ENCODE measurements at places on chromosomes 1 and 21. TPM values are rescaled to one million over a fixed set of nuclear protein-coding genes. Genes with fewer than 3 reads are reported as not detected.

DNA sequence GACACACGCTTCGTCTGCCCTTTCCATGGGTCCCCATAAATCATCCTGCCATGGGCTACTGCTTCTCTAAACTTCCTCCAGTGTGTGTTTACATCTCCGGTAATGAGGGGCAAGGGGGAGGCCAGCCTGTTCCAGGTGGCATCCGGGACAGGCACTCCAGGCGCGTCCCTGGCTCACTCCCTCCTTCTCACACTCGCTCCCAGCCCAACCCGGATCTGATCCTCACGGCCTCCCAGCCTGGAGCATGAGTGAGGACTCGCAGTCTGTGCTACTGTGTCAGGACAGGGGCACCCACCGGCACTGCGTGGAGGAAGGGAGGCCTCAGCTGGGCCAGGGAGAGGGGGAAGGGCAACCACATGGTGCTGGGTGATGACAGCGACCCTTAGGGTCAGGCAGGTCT lies 225.4 kb downstream of the TRABD2B start:
- no peak for DNase-seq

DNA sequence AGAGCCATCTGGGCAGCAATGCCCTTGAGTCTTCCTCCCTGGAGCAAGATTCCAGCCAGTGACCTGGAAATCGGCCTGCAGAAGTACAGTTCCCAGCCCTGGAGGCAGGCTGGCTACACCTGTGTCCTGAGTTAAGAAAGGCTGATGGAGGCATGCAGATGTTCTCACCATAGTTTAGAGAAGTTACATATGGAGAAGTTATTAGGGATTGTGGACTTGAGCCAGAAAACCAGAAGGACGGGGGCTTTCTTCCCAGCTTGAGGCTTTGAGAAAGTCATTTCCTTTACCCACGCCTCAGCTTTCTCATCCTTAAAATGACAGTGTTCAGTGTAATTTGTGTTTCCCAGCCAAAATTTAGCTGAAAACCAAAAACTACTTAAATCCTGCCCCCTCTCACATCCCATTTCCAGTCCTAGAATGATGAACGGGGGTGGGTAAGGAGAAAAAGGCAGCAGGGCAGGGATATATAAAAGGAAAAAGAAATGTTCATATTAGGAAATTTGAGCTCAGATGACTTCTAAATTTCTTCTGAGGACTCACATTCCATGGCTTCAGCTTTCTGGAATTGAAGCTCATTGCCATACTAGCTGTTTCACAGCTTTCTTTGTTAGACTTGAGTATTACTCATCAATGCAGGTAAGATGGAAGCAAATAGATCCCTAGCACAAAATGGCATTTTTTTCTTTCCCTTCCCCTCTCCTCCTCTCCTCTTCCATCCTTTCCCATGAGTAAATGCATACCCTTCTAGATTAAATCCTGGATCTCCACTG lies 14.4 kb upstream of the C8B start:
- no peak for DNase-seq

- no peak for DNase-seq
These were observed 24.3 kb upstream of the TMEM39B start for GRCh38 chr1:32048440-32048839.

The KPRP gene
- not detected for total RNA-seq

- DNase-seq, result peak; percentile 58
These were observed 49.5 kb downstream of the LUZP1 start for GRCh38 chr1:23118957-23119792.

DNA sequence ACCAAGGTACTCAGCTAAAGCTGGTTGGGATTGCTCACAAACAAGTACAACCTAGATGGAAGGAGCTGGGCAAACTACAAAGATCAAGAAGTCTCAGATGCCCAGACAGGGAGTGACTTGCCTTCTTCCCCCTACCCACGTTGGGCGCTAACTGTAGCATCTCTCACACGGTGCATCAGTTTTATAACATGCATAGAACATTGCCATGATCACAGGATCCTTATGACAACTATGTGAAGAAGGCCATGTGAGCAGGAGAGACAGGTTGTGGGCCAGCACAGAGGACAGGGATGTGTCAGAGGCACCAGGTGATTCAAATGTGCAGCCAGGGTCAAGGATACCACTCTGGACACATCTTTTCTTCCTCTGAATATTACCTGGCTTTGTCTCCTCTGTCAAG lies 28.3 kb upstream of the CYP4B1 start:
- DNase-seq, result no peak

The UMODL1 gene
- not detected for total RNA-seq

GRCh38 chr21:36229181-36229580 lies 72.6 kb downstream of the DOP1B start:
- no peak for DNase-seq

GRCh38 chr21:27480841-27481261 lies 514.0 kb upstream of the ADAMTS5 start:
- DNase-seq, result peak; percentile 58

The CRYZ gene
- 131 TPM for total RNA-seq

DNA sequence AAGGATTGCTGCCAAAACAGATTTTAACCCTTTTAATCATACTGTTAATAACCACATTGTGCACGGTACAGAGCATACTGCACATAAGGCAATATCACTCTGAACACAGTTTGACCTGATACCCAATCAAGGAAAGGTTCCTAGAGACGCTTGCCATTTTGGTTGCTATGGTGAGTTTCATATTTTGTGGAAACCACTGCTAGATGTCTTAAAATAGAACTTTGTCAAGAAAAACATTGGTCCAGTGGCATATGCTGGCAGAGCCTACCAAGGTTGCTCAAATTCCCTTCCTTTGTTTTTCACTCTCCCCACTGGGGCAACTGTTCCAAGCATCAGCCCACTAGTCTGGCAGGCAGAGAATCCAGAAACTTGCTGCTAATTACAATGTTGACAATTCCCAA lies 114.8 kb upstream of the DPYD start:
- DNase-seq, result peak; percentile 47

DNA sequence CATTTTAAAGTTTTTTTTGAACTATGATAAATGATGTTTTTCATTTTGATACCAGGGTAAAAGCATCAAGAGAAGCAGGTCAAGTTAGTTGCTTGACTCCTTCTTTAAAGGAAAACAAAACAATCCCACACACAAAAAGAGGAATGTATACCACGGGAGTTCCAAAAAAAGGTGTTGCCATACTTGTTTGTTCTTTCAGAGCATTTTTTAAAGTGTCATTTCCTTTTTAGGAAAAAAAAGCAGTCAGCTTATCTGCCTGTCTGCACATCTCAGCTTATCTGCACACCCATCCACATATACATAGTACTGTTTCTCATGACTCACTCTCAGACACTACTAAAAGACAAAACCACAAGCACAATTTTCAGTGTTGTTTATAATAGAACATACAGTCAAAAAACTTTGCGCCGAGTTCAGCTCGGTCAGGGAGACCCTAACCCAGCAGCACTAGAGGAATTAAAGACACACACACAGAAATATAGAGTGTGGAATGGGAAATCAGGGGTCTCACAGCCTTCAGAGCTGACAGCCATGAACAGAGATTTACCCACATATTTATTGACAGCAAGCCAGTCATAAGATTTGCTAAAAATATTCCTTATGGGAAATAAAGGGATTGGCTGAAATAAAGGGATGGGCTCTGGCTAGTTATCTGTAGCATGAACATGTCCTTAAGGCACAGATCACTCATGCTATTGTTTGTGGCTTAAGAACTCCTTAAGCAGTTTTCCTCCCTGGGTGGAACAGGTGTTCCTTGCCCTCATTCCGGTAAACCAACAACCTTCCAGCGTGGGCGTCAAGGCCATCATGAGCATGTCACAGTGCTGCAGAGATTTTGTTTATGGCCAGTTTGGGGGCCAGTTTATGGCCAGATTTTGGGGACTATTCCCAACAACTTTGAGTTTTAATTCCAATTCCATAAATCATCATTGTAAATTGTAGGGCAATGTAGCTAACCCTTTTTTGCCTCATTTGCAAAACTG lies 11.4 kb upstream of the MNDA start:
- peak; percentile 1 for DNase-seq

GRCh38 chr1:193457676-193458075 lies 271.3 kb upstream of the B3GALT2 start:
- no peak for DNase-seq

- no peak for DNase-seq
These were observed 281.9 kb upstream of the ADAMTS5 start for GRCh38 chr21:27248814-27249213.

- DNase-seq, result peak; percentile 98
These were observed 11.2 kb upstream of the CAPN2 start for GRCh38 chr1:223700942-223701637.

The CLCNKA gene
- total RNA-seq, result 0.12 TPM

GRCh38 chr1:10794724-10795275 lies 1.6 kb downstream of the CASZ1 start:
- DNase-seq, result no peak

The SLC2A5 gene
- 6.9 TPM for total RNA-seq

DNA sequence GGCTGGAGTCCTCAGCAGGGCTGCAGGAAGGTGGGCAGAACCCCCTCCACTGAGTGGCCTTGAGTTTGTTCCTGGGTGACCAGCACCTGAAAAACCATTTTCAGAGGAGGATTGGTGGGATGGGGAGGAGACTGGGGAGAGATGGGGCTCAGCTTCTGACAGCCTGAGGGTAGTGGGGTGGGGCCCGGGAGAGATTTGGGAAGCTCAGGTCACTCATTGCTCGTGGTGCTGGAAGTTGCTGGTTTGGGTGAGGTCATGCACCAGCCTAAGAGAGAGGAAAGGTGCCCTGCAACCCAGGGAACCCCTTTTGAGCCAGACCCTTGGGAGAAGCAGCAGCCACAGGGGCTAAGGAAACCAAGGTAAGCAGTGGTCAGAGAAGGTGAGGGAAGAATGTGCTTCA lies 100.8 kb downstream of the EBNA1BP2 start:
- DNase-seq, result no peak

The ST7L gene
- 27.4 TPM for total RNA-seq

DNA sequence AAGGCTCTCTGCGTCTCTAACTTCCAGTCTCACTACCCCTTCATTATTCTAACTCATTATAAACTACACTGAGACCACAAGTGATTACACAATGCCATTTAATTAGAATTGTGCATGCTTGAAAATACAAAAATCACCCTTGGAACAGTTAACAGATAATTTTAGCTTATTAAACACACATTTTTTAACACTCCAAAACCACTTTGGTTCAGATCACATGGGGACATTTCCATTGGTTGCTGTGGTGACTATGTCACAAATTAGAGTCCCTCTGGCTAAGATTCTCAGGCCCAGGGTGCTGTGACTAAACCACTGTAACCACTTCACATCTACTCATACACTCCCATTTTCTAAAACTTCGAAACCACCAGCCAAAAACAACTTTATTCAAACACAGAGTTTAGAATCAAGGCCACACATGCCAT lies 43.0 kb downstream of the JAK1 start:
- peak; percentile 11 for DNase-seq

GRCh38 chr1:18861082-18861481 lies 1.6 kb upstream of the TAS1R2 start:
- no peak for DNase-seq

The EXTL1 gene
- total RNA-seq, result 4.1 TPM

- DNase-seq, result no peak
These were observed 202.4 kb upstream of the L1TD1 start for GRCh38 chr1:61992257-61992656.

DNA sequence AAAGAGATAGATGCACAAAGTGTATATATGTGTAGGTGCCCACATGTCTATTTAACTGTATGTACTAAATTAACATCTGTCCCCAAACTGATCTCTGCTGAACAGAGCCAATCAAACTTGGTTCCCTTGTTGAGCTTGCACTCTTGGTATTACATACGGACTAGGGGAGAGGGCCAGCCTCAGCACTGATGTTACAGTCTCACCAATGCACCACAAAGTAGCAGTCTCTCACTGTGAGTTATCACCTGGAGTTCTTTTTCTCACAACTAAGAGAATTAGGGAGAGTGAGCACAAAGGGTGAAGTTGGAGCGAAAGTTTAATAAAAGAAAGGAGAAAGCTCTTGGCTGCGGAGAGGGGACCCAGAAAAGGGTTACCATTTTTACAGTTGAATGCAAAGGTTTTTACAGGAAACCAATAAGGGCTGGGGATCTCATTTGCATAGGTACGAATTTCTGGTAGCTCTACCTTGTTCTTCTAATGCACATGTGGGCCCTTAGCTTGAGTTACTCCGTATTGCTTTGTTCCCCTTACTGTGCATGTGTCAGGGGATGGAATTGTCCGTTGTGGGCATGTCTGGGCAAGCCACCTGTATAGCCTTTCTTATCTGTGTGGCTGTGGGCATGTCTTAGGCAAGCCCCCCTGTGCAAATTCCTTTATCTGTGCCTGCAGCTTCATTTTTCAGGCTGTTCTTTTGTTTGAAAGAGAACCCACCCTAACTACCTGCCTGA lies 13.3 kb upstream of the CHI3L2 start:
- no peak for DNase-seq

The NPPB gene
- total RNA-seq, result not detected

DNA sequence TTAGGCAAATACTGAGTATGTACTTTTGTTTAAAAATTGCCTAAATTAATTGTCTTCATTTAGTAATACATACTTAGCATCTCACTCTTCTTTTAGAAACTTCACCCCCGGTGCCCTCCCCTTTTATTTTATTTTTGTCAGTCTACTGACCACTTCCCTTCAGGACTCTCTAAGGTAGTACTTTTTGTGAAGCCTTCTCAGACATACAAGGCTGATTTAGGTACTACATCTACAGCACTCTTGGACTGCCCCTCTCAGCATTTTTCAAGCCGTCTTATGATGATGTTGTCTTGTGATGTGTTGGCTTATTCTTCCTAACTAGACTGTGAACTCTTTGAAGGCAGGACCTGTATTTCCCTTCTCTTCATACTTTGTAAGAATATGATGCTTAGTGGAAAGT lies 24.7 kb downstream of the RPS6KC1 start:
- DNase-seq, result no peak

DNA sequence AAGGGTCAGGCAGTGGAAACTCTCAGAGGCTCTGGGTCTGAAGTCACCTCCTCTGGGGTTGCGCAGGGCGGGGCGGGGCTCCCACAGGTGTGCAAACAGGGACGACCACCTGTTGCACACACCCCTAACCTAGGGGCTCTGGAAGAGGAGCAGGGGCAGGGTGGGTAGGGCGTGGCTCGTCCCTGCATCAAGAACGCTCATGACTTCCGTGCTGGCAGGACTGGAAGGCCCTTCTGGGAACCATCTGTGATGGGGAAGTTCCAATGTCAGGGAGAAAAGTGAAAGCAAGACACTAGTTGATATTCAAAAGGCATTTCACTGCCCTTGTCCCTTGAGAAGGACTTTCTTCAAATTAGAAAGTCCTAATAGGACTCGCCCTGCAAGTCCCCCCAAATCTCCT lies 22.1 kb upstream of the CLSTN1 start:
- no peak for DNase-seq

- no peak for DNase-seq
These were observed 8.9 kb upstream of the ADORA3 start for GRCh38 chr1:111512132-111512889.

GRCh38 chr1:233478611-233479010 lies 135.3 kb upstream of the KCNK1 start:
- no peak for DNase-seq
